Stimulated activated CD4-positive, alpha-beta T cell treated with anti-CD3 and anti-CD28 coated beads, Interleukin-15, amount 100 ng/mL, for 1 hour (primary cell): ENCODE measurements at places on chromosomes 3 and 15.

- DNase-seq, result no peak
Observed at GRCh38 chr3:129365296-129366136, 62.9 kb downstream of the EFCAB12 start.

DNA sequence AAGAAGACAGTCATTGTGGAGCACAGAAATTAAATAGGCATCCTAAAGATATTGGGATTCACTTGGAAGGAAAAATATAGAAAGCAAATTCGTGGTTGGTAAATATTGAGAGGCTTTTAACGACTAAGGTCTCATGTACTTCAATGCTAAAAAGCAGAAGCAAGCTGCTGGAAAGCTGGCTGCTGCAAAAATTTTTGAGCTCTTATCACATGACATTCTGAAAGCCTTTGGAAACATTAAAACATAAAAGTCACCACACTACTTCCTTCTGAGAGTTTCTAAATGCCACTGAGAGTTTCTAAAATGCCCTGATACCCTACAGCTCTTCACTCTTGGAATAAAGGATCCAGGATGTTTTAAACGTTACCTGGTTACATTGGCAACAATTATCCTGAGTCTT lies 39.0 kb upstream of the CBLB start:
- no peak for DNase-seq

DNA sequence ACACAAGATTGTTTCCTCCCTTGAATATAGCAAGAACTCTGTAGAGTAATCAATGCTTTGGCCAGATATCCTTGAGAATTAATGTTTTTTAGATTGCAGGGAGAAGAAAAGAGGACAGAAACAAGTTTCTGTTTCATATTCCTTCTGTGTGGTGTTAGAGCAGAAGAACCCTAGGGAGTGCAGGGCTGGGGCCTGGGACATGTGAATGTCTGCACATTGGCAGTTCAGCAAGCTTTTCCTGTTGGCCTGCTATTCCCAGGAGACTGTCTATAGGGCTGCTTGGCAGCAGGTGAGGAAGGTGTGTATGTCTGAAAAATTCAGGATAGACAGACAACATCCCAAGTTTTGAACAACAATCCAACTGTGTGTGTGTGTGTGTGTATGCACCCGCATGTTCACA lies 13.6 kb upstream of the CNBP start:
- DNase-seq, result no peak

- no peak for DNase-seq
Observed at GRCh38 chr3:135103917-135104316, 308.9 kb downstream of the EPHB1 start.

GRCh38 chr15:25464784-25465183 lies 26.0 kb upstream of the UBE3A start:
- DNase-seq, result no peak

DNA sequence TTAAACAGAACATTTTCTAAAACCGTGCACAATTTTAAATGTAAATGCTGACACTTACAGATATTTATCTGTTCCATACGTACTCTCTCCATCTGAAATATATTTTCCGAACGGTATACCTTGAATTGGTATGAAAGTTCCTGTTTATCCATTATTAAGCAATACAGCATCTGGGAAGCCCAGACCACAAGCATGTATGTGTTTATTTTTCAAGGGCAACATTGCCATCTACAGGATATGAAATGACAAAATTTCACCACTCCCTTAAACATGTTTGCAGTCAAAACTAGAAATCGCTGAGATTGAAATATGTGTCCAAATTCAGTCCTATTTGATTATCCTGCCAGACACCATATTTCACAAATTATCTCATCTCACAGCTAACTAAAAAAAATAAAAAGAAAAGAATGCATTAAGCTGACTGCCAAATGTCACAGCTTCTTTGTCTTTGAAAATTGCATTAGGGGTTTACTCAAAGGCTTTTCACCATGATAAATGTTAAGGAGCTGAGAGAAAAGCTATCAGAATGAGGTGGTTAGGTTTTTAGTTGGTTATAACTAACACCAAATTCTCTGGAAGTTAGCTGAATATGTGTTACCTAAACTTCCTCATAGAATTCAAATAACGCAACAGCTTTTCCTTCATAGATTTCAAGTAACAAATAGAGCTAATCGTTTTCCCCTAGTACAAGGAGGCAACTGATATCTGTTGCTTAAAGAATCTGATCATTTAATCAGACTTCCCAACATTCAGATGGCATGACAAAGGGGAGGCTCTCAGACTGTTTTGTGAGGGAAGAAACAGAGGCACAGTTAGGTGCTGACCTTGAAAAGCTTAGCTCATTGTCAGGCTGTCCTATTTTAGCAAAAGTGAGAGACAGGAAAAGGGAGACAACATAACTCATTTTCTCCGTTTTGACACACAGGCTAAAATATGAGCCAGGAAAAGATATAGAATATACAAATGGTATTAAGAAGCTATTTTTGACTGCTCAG lies 533.1 kb downstream of the TBL1XR1 start:
- no peak for DNase-seq

- no peak for DNase-seq
Observed at GRCh38 chr3:53554559-53555067, 60.2 kb downstream of the CACNA1D start.

- DNase-seq, result no peak
Observed at GRCh38 chr15:53709821-53710220, 49.6 kb downstream of the WDR72 start.

- DNase-seq, result no peak
Observed at GRCh38 chr15:77031376-77032050, 36.6 kb downstream of the PSTPIP1 start.

DNA sequence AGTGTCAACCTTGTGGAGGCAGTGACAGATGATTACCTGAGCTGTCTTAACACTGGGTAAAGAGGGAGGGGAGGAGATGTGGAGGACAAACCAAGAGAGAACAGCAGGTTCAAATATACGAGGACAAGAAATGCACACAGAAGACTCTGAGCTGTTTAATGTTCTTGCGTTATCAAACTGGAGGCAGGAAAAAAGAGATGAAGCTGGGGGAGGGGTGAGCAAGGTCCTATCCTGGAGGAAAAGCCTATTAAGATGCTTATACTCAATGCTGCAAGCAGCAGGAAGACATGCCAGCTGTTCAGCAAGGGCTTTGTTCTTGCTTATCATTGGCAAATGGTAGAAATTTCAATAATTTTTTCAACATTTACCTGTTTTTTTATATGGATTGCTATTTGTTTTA lies 345.7 kb upstream of the TRIM42 start:
- DNase-seq, result no peak

- no peak for DNase-seq
Observed at GRCh38 chr3:39207361-39208186, 15.2 kb upstream of the XIRP1 start.

DNA sequence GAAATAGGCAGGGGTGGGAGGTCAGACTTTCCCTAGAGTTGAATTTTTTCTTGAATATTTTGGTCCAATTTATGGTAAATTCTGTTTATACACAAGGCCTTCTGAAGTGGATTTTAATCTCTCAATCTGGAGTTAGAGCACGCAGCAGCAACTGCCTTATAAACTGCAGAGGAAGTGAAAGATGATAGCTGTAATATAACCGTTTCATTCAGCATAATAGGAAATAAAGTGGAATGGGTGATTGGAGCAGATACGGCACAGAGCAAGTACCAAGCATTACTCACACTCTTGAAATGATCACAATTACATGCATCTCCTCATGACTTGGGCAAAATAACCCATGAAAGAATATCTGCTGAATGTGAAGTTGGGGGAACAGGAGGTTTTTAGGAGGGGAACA lies 106.8 kb downstream of the ARRDC4 start:
- DNase-seq, result no peak

- no peak for DNase-seq
Observed at GRCh38 chr3:119443179-119443578, 20.2 kb downstream of the TMEM39A start.

- no peak for DNase-seq
Observed at GRCh38 chr3:84042399-84043106, 916.2 kb upstream of the CADM2 start.

GRCh38 chr3:28308196-28308595 lies 40.3 kb upstream of the ZCWPW2 start:
- DNase-seq, result no peak

GRCh38 chr15:101486696-101487459 lies 2.6 kb downstream of the PCSK6 start:
- no peak for DNase-seq

DNA sequence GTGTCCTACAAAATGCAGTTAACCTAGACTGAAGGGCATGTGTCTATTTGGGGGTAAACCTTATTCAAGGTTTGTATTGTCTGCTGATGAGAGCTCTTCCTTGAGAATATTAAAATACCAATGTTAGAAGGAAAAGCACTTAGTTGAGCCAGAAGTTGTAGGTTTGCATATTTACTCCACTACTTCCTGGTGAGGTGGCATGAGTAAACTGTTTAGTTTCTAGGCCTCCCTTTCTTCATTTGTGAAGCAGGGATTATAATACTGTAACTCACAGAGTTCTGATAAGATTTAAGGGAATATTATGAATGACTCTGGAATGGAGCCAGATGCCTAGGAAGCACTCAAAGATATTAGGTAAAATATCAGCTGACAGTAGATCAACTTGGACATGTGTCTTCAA lies 46.7 kb downstream of the CD200R1L start:
- no peak for DNase-seq

- no peak for DNase-seq
Observed at GRCh38 chr3:49454898-49455681, 15.0 kb upstream of the DAG1 start.

- no peak for DNase-seq
Observed at GRCh38 chr15:70680817-70681216, 82.5 kb downstream of the UACA start.

DNA sequence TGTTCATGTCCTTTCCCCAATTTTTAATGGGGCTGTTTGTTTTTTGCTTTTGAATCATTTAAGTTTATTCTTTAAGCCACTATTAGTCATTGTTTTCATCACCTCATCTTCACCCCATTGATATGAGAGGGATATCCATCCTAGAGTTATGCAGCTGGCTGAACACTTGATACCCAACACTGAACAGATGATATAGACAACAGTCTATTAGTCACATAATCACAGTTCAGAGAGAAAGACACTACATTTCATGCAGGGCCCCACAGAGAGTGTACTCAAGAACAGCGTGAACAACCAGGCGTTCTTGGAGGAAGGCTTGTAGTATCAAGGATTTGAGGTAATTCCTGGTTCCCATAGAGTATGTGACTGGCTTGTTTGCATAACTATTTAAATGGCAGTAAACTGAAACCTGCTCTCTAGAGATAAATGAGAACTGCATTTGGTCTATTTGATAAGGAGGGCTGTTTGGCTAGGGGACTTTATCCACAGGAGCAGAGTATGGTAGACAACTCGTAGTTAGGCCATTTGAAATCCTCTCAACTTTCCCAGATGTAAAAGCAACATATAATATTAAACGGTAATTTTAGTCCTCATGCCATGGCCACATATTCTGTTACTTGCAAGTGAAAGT lies 618.7 kb downstream of the SI start:
- DNase-seq, result no peak

GRCh38 chr3:45917146-45917898 lies 25.9 kb upstream of the CXCR6 start:
- DNase-seq, result no peak
